Daoy (cell line): ENCODE measurements at places on chromosomes 5 and 9. TPM values are rescaled to one million over a fixed set of nuclear protein-coding genes. Genes with fewer than 3 reads are reported as not detected.

Gene ADCY2
- 0.48 and 0.86 TPM in 2 replicates for total RNA-seq

Gene SLCO6A1
- total RNA-seq: 0.48 TPM in 1 of 2 replicates, not detected in the other

Gene RNF183
- not detected in 2 replicates for total RNA-seq

Gene PDE6A
- not detected in 2 replicates for total RNA-seq

Gene C9
- not detected in 2 replicates for total RNA-seq
